EL (cell line): ENCODE measurements at places on chromosomes 5 and 9.

DNA sequence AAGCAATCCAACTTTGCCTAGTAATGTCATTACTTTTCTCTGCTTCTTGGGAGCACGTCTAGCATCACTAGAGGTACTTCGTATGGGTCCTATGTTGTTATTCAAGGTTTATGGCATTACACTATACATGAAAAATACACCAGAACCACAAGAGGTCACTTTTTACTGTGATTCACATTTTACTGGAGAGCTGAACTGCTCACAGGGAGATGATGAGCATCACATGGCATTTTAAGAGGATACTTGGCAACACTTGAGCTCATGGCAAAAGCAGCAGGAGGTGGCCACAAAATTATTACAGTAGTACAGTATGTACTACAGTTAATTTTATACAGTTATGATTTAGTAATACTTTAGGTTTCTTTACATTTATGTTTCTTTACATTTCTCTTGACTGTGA lies 223.4 kb downstream of the PARP8 start:
- peak; percentile 1 for DNase-seq

DNA sequence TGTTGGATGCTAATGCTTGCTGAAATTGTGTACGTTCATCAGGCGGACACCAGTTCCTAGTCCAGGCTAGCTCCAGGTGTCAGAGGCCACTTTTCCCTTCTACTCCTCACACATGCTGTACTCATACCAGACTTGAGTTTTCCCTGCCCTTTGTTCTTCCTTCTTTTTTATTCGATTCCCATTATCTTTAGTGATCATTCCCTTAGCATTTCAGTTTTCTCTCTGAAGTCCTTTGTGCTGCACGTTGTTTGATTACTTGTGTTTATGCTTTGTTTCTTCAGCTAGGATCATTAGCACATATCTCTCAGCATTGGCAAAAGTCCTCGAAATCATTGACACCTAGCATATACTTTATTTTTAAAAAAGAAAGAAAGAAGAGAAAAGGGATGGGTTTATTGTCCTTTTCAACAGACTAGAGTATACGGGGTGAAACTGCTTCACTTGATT lies 409 bp upstream of the COX7C start:
- no peak for DNase-seq

- no peak for DNase-seq
Observed at GRCh38 chr9:28317745-28318144, 744.5 kb upstream of the C9orf72 start.

DNA sequence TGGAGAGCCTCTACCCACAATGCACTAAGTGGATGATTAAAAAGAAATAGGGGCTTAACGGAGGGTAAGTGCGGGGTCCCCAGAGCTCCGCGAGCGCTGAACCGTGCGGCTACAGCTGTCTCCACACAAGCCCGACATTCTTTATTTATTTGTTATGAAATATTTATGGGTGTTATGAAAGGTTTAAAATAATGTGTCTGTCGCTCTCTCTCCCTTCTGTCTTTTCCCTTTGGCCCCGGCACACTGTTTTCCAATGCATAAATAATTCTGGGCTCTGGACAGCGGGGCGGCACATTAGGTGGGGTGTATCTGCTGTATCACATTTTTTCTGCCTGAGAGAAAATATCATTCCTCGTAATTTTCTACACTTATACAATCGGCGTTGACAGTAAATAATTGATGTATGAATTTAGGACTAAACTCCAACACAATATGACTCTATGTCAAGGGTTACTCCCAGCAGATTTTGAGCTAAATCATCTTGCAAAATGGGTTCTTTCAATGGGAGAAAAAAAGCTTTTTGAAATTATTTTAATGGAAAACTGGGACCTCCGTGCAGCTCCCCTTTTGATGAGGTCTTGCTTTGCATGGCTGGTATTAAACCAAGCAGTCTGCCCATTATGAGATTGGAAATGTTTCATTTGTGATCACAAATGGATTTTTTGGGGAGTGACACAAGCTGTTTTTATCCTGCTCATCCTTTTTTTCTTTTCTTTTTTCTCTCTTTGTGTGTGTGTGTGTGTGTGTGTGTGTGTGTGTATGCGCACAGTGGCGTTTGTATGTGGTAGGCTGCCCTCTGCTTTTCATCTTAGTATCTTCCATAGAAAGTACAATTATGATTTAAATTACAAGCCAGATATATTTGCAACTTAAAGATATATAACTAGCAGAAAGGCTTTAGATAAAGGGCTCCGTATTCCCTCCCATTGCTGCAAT lies 370.6 kb upstream of the IRX4 start:
- DNase-seq: no peak

- no peak for DNase-seq
Observed at GRCh38 chr5:150192462-150192861, 2.6 kb downstream of the SLC6A7 start.

DNA sequence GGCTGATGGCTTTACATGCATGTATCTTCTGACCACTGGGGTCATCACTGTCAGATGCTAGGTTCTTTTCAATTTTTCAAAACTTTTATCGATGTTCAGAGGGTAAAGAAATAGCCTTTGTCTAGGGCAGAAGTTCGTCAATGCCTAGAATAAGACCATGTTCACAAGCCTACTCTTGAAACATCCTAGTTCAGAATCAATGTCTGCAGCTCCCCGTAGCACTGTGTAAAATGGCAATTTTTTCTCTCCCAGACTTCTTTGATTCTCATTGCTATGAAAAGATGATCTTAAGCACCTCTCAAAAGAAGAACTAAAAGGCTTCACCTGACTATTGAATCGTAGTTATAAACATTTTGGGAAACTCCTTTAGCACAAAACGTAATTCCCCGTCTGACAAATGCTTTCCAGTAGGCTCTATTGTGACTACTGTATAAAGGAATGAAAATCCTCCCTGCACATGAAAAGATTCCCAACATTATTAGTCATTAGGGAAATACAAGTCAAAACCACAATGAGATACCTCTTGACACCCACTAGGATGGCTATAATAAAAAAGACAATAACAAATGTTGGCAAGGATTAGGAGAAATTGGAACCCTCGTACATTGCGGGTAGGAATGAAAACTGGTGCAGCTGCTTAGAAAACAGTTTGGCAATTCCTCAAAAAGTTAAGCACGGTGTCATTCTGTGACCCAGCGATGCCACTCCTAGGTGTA lies 263.5 kb downstream of the ARHGAP26 start:
- peak; percentile 91 for DNase-seq

DNA sequence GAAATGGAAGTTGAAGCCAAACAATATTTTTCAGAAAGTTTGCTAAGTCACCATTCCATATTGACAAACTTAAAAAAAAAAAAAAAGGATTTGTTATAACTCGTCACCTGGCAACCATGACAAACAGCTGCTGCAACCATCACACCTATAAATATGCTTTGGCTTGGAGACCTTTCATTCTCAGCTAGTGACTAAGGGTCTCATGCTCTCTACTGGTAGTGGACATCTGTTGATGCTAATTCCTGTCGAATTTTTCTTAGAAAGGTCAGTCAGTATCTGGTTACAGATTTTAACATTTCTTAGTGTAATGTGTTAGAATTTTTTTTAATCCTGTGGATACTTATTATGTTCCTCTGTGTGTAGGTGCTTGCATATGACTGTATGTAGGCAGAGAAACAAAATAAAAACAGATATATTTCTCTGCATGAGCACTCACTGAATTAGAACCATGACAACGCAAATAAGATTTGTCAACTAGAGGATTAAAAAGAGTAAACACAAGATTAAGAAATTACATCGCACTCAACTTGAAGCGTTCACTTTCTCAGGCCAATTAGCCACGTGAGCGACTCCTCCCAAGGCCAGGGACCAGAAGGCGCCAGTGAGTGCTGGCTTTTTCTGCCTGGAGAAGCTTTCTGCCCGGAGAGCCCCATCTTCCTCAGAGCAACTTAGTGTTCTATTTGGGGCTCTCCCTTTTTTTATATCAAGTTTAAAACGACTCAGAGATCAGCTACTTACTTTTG lies 27.0 kb upstream of the ZNF622 start:
- DNase-seq: peak; percentile 39

DNA sequence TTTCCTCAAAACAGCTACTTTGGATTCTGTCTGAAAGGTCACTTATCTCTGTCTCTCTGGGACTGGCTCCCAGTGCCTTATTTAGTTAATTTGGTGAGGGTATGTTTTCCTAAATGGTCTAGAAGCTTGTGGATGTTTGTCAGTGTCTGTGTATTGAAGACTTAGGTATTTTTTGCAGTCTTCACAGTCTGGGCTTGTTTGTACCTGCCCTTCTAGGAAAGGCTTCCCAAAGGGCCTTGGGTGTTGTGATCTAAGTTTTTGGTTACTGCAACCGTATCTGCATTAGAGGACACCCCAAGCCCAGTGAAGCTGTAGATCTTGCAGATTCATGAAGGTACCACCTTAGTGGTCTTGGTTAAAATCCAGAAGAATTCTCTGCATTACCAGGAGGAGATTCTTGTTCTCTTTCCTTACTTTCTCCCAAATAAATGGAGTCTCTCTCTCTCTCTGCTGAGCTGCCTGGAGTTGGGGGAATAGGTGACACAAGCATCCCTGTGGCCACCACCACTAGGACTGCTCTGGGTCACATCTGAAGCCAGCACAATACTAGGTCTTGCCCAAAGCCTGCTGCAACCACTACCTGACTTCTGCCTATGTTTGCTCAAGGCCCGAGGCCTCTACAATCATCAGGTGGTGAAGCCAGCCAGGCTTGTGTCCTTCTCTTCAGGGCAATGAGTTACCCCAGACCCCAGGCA lies 17.8 kb upstream of the CCNB1 start:
- DNase-seq: no peak

GRCh38 chr9:16668734-16669295 lies 201.7 kb downstream of the BNC2 start:
- DNase-seq: peak; percentile 20

- no peak for DNase-seq
Observed at GRCh38 chr5:104048231-104048630, 485.6 kb upstream of the NUDT12 start.
